Hypothalamus (tissue), 51 donors: ENCODE measurements at places on chromosomes 5 and 9.

- DNase-seq = no peak
Observed at GRCh38 chr5:185095-186070, 5.9 kb upstream of the LRRC14B start.

DNA sequence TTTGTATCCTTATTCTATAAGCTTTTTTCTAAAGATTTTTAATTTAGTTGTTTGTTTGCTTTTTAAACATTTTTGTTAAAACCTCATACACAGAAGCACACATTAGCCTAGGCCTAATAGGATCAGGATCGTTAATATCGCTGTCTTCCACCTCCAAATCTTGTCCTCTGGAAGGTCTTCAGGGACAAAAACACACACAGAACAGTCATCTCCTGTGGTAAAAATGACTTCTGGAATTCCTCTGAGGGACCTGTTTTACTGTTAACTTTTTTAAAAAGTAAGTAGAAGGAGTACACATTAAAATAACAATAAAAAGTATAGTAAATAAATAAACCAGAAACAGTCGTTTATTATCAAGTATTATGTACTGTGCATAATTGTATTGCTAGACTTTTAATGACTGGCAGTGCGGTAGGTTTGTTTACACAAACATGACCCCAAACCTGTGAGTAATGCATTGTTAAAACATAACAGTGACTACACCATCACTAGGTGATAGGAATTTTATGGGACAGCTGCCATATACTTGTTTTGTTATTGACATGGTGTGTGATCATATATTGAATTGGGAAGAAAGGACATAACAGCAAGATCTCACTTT lies 109.6 kb downstream of the ZCCHC7 start:
- no peak for DNase-seq

- DNase-seq = no peak
Observed at GRCh38 chr5:68266457-68266856, 50.9 kb downstream of the PIK3R1 start.

DNA sequence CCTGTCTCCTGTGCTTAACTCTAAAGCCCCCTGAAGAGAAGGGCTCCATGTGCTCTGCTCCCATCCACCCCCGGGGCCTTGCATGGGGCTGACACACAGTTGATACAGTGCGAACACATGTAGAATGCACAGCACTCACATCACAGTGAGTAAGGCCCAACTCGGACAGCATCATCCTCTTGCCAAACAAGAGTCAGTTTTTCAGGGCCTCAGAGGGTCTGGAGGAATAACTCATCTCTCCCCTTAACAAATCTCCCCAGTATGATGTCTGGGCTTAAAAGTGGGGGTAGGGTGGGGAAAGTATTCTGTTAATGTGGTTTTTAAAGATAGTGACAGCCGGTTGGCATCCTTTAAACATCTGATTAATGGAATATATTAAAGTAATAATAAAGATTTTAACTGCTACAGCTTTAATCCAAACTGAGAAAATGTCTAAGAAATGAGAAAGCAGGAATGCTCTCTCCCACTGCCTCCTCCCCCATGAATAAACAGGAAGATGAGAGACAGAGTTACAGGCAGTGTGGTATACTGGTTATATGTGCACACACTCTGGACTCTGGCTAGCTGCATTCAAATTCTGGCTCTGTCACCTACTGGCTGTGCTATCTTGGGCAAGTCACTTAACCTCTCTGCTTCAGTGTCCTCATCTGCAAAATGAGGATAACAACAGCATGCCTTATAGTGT lies 22.5 kb downstream of the APBA1 start:
- DNase-seq = no peak

- DNase-seq = no peak
Observed at GRCh38 chr5:82730913-82731312, 346.3 kb downstream of the TMEM167A start.

GRCh38 chr5:157157293-157157891 lies 8.7 kb downstream of the GARIN3 start:
- no peak for DNase-seq

GRCh38 chr9:34777666-34778065 lies 67.7 kb upstream of the CCL21 start:
- DNase-seq = no peak

DNA sequence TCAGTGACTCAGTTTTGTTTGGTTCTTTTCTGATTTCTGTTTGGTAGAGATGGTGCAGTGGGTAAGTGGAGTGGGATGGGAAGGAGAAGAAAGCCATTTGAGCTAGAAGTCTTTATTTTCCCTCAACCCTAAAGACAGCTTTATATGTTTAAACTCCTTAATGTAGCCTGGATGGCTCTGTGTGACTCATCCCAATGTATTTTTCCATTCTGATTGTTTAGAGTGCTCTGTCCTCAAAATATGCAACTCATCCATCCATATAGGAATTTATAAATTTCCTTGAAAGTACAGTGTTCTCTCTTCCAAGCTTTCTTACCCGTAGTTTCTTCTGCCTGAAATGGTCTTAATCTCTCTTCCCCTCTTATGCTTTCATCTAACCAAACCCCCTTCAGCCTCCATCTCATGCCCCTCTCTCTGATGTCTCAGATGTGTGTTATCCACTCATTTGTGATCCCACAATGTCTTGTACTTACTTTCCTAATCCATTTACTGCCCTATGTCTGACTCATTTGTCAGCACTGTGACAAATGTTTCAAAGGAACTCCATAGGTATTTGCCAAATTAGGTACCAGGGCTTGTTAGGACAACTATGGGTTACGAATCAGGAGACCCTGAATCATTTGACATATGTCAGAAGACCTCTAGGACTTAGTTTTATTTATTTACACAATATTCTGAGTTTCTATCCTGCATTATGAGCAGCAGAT lies 217.5 kb upstream of the SGCD start:
- DNase-seq = no peak

- no peak for DNase-seq
Observed at GRCh38 chr5:32785611-32786254, 74.6 kb downstream of the NPR3 start.

- no peak for DNase-seq
Observed at GRCh38 chr5:89191374-89191773, 308.4 kb upstream of the MEF2C start.

DNA sequence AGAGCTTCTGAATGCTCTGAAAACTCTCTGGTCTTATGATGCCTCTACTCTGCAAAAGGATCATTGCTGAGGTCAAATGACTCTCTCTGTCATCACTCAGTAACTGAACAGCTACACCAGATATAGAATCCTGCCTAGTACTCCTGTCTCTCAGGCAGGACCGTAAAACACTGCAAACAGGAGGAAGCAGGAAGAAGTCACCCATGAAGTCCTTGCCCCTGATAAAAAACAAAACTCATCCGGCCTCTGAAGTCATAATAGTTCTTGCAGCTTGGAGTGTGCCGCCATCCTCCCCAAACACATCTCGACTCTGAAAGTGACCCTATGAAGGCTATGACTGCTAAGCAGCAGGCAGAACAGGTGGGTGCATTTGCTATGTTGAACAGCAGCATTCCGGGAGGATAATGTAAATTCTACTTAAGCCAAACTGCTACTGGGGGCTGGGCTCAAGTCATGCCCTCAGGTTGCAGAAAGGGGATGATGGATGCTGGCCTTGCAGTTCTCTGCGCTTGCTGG lies 81.9 kb upstream of the FAM169A start:
- no peak for DNase-seq

DNA sequence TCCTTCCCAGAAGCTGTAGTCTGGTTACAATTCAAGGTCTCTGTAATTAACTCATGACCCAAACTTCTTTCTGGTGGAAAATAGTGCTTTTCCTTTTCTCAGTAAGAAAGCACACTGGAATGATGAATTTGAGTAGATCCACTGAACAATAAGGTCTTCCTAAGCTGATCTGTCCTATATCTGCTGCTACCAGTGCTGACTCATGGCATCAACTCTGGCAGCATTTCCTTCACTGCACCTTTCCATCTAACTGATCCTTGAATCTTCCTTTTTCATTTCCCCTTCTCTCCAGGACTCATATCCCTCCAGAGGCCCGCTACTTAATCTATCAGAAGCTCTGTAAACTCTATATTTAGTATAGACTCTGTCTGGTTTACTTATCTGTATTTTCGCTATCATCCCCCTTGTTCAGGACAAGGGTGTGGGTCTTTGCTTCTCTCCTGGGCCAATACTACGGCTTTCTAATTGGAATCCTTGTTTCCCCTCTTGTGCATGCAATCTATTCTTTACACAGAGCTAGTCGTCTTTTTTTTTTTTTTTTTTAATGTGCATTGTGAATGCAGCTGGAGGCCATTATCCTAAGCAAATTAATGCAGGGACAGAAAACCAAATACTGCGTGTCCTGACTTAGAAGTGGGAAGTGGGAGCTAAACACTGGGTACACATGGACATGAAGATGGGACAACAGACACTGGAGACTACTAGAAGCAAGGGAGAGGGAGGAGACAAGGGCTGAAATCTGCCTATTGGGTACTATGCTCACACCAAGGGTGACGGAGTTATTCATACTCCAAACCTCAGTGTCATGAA lies 192.2 kb upstream of the RPS23 start:
- no peak for DNase-seq

DNA sequence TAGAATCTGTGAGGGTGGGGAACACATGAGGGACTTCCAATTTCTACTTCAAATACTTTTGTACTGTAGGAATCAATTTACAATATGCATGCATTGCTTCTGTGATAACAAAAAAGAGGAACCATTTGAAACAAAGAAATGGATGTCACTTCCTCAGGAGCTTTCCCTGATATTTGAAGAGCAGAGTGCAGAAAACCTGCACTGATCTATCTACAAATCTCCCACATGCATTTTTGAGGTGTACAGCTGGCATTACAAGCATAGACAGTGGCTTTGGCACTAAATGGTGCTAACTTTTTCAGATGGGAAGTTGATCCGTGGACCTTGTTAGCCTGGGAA lies 27.7 kb downstream of the YIPF5 start:
- DNase-seq = no peak

DNA sequence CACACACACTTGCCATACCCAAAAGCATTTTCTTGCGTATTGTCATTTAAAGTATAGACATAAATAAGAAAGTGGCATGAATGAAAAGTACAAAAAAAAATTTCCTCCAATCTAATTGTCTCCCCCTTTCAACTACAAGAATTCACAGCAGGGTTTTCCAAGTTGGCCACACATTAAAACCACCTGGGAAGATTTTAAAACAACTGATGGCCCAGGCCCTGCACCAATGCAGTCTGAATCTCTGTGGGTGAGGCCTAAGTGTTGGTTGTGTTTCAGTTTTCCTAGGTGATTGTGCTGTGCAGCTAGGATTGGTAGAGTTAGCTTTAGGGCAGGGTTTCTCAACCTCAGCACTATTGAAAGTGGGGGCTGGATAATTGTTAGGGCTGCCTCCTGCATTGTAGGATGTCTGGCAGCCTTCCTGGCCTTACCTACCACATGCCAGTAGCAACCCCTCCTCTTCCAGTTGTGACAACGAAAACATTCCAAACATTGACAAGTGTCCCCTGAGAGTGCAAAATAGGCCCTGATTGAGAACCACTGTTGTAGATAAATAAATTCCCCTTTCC lies 337.1 kb downstream of the KIAA0825 start:
- no peak for DNase-seq

DNA sequence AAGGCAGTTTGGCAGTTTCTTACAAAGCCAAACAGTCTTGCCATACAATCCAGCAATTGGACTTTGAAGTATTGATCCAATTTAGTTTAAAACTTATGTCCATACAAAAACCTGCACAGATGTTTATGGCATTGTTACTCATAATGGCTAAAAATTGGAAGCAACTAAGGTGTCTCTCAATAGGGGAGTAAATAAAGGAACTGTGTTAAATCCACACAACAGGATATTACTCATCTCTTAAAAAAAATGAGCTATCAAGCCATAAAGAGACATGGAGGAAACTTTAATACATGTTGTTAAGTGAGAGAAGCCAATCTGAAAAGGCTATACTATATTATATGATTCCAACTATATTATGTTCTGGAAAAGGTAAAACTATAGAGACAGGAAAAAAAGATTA lies 313.6 kb upstream of the CD180 start:
- DNase-seq = no peak

- no peak for DNase-seq
Observed at GRCh38 chr5:9430306-9430705, 115.6 kb downstream of the SEMA5A start.

DNA sequence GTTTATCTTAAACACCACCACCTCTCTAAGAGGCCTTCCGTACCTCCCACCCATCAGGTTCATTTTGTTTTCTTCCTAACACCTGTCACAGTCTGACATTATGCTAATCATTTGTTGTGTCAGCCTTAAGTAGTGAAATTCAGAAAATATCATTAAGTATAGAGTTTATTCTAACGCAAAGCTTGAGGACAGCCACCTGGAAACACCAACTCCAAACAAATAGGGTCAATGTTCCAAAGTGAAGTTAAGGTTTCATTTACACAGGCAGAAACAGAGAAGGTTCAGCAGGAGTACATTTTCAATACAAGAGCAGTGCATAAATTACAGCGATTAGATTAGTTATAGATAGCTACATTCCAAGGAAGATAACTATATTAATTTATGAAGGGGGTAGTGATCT lies 1.3 kb upstream of the SMC5 start:
- DNase-seq = no peak

DNA sequence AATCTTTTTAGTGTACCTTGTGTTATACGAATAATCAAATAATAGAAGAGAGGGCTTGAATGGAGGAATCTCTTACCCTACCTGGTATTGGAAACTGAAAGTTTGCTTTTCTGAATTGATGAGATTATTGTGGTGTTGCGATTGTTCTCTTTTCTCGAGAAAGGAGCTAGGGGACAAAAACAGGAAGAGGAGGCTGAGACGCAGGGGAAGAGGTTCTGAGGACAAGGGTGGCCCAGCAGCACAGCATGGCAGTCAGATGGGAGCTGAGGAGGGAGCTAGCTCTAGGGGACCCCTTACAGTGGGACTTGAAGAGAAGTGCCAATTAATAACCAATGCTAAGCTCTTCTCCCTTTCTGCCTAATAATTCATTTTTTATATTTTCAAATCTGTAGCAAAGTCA lies 183.3 kb upstream of the DMAC1 start:
- no peak for DNase-seq

- no peak for DNase-seq
Observed at GRCh38 chr9:115758441-115758840, 395.1 kb upstream of the PAPPA start.

- DNase-seq = no peak
Observed at GRCh38 chr9:83471241-83471640, 67.0 kb downstream of the FRMD3 start.

DNA sequence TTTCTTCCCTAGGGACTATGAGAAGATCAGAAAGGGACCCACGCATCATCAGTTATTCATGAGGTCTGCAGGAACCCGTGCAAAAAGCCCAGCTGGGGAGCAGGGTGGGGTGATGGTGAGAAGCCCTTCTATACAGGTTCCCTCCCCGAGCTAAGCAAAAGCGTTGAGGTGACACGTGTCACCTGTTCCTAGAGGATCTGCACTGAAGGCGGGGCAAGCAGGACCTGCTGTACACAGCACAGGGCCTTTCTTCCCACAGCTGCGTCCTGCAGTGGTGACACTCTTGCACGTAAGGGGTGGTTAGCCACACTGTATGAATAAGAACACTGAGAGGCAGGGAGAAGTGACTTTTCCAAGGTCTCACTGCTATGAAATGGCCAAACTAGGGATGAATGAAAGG lies 37.2 kb upstream of the SH3PXD2B start:
- no peak for DNase-seq
